ENCODE measurements at places on chromosomes 3 and 15.

- DNase-seq, result no peak
These were observed 83.4 kb downstream of the AQR start for GRCh38 chr15:34886134-34886533.

DNA sequence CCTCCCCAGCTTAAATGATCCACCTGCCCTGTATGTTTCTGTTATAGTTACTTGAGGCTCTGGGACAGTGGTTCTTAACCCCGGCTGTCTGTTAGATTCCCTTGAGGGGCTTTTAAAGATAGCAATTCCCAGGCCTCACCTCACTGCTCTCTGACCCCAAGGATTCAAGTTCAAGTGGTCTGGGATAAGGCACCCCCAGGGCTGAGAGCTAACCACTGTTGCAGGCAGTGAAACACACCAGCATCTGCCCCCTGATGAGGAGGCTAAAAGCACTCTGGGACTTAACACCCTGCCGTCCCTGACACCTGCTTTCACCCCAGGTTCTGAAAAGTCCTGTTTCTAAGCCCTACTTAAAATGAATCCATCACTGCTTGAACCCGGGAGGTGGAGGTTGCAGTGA lies 103.7 kb downstream of the LRRK1 start:
- DNase-seq, result no peak

DNA sequence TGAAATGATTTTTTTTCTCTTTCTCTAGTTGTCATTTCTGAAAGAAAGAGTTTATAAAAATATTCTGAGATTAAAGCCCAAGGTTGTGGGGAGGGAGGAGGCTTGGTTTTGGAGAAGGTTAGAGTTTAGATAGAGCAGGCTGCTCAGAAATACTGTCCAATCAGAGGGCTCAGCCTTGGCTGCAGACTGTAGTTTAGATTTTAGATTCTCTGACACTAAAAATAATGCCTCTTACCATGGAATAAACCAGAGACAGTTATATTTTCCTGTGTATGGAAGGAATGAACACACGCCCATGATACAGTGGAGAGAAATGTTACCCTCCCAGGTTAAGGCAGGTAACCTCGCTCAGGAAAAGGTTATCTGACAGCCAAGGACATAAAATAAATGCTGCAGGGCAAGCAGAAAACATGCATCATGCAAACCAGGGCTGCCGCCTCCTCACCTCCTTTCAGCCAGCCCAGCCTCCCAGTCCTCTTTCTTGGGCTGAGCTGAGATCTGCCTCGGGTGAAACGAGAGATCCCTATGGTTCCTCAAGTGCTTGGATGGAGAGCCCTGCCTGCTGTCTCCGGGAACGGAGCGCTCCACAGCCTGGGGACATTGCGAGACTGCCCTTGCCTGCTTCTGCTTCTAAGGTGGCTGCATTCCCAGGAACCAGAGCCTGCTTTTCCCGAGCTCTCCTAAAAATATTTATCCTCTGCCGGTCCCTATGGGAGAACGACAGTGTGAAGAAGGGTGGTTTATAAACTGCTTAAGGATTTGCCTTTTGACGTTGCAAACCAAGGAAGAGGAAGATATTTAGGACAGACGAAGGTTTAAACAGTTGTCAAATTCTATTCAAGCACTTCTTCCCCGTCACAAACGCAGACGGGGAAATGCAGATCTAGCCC lies 848 bp downstream of the NCEH1 start:
- DNase-seq, result peak; percentile 41

- DNase-seq, result no peak
These were observed 71.0 kb downstream of the THSD4 start for GRCh38 chr15:71186267-71186666.

GRCh38 chr3:169120928-169121327 lies 542.6 kb downstream of the MECOM start:
- no peak for DNase-seq

GRCh38 chr15:55151631-55152030 lies 45.1 kb downstream of the RSL24D1 start:
- DNase-seq, result no peak

DNA sequence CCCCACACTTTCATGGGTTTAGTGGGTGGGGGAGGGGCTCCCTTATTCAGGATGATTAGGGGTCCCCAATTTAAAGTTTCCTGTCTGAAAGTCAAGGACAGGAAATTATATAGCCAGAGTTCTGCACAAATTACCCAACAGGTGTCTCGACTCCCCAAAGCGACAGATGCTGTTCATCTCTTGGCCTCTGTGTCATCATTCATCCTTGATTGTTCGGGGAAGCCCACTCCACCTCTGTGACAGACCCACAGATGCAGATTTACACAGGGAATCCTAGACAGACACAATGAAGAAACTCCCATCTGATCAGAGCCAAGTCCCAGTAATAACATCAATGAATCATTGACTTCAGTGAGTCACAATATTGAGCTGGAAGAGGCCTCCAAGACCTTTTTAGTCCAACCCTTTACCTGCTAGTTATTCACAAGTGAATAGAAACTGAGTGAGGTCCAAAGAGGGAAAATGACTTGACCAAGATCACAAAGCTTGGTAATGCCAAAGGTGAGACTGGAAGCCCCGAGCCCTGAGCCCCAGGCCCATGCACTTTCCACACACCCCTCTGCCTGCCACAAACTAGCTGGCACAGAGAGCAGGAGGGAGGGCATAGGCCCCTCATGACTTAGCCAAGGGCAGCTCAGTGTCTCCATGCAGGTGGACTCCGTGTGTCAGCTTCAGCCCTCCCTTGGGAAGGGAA lies 7.9 kb upstream of the SRP14 start:
- DNase-seq, result no peak

- DNase-seq, result no peak
These were observed 508.0 kb downstream of the FOXP1 start for GRCh38 chr3:71075494-71075893.

Data from GM13976 (cell line).